ENCODE measurements at places on chromosomes 1 and 21.

DNA sequence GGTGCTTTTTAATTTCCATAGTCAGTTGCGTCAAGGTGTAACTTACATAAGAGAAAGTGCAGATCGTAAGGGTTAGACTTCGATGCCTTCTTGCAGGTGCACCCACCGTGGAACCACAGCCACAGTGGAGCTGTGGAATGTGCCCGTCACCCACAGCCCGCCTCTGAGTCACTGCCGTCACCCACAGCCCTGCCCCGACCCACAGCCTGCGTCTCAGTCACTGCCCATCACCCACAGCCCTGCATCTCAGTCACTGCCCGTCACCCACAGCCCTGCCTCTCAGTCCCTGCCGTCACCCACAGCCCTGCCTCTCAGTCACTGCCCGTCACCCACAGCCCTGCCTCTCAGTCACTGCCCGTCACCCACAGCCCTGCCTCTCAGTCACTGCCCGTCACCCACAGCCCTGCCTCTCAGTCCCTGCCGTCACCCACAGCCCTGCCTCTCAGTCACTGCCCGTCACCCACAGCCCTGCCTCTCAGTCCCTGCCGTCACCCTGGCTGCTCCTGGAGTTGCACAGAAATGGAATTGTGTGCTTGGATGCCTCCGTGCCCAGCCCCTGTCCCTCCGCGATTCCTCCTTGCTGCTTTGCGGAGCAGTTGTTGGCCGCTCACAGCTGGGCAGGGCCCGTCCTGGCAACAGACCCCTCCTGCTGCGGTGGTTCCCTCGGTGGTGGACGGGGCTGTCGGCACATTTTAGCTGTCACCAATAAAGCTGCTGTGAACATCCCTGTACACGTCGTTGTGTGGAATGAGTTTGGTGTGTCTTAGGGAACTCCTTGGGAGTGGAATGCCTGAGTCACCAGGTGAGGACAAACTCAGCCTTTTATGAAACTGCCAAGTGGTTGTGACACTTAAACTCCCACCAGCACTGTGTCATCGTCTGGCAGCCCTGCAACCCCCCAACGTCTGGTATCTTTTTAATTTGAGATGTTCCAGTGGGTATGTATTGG, 44.9 kb upstream of the COL6A2 start:
- no peak overlapping the region for H3K27ac ChIP-seq
- H3K4me1 ChIP-seq = no peaks in the 10 kb centered on the region
- peaks cover 13% of the 10 kb centered on the region for H3K27me3 ChIP-seq
- DNase-seq = no peak
- H3K36me3 ChIP-seq = no peaks in the 10 kb centered on the region
- no peak overlapping the region for H3K4me3 ChIP-seq

- H3K27me3 ChIP-seq = no peaks in the 10 kb centered on the region
- H3K27ac ChIP-seq = no peak overlapping the region
- H3K4me1 ChIP-seq = no peaks in the 10 kb centered on the region
- DNase-seq = no peak
Measured at GRCh38 chr1:206415942-206416341, 54.3 kb upstream of the IKBKE start.

DNA sequence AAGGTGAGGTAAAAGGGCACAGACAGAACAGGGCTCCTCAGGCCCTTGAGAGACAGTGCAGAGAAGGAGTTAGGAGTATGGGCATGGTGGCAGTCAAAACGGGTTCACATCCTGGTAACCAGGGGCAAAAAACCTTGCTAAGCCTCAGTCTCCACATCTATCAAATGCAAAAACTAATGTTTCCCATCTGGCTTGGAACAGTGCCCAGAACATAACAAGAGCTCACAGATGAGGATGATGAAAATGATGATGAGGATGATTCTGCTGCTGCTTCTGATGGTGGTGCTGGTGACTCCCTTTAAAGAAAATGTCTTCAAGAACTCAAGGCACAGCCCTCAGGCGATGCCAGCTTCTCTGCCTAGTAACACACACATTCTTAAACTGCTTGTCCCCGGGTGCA, 24.1 kb downstream of the HHIPL2 start:
- no peaks in the 10 kb centered on the region for H3K27me3 ChIP-seq
- no peak for DNase-seq
- H3K36me3 ChIP-seq = no peaks in the 10 kb centered on the region
- H3K27ac ChIP-seq = no peak overlapping the region
- no peak overlapping the region for H3K4me3 ChIP-seq
- peaks cover 22% of the 10 kb centered on the region for H3K4me1 ChIP-seq

- H3K4me3 ChIP-seq = no peak overlapping the region
- H3K4me1 ChIP-seq = peaks cover 44% of the 10 kb centered on the region
- no peaks in the 10 kb centered on the region for H3K27me3 ChIP-seq
- no peak for DNase-seq
- H3K36me3 ChIP-seq = no peaks in the 10 kb centered on the region
Measured at GRCh38 chr1:95021119-95021518, 51.6 kb downstream of the ALG14 start.

- H3K36me3 ChIP-seq = no peaks in the 10 kb centered on the region
- no peaks in the 10 kb centered on the region for H3K27me3 ChIP-seq
- no peak for DNase-seq
- no peak overlapping the region for H3K27ac ChIP-seq
- H3K4me3 ChIP-seq = no peak overlapping the region
Measured at GRCh38 chr1:233512538-233512937, 101.4 kb upstream of the KCNK1 start.

DNA sequence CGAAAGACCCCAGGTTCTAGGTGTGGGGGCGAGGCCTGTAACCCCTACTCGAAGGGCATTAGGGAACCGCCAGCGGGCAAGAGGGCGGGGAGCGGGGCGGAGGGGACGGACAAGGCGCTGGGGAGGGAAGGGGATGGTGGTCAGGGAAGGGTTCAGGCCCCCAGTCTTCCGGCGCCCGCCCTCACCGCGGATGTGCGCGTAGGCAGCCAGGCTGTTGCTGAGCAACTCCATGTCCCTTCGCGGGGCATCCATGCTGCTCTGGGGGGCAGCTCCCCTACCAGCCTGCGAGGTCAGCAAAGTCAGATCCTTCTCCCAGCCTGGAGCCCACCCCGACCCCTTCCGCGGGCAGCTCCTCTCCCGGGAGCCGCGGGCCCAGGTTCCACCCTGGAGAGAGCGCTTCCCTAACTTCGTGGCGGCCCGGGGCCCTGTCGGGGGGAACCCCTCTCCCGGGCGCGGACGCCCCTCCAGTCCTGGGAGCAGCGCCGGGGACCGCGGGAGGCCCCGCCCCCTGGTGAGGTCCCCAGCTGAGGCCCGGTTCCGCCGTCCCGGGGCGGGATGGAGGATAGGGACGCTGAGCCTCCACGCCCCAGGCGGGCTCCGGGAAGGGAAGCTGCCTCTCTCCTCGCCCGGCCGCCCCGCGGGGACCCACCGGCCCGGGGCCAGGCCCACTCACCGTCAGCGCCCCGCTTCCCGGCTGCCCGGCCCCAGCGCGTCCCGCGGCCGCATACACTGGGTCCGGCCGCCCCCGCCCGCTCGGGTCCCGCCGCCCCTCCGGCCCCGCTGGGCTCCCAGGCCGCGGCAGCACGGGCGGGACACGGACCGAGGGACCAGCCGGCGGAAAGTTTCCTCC, 434 bp downstream of the EVA1B start:
- H3K4me1 ChIP-seq = peaks cover 38% of the 10 kb centered on the region
- no peak overlapping the region for H3K27ac ChIP-seq
- peak overlapping the region; percentile 82 for H3K4me3 ChIP-seq
- H3K36me3 ChIP-seq = no peaks in the 10 kb centered on the region

DNA sequence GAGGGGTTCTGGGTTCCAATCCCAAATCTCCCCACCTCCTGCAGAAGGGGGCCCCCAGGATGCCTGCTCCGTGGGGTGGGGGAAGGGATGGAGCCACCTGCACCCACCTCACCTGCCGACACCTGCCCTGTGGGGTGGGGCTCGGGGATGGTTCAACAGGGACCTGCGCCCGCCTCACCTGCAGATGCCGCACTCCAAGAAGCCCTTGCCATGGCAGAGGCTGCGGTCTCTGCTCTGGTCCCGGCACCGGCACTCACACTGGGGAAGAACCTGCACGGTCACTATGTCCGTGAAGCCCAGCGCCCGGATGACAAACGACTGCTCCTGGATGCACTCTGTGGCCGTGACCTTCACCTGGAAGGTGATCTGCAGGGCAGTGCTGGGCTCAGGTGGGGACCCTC, 18.1 kb upstream of the PTTG1IP start:
- DNase-seq = no peak
- peaks cover 78% of the 10 kb centered on the region for H3K4me1 ChIP-seq
- no peak overlapping the region for H3K4me3 ChIP-seq
- H3K27ac ChIP-seq = no peak overlapping the region

DNA sequence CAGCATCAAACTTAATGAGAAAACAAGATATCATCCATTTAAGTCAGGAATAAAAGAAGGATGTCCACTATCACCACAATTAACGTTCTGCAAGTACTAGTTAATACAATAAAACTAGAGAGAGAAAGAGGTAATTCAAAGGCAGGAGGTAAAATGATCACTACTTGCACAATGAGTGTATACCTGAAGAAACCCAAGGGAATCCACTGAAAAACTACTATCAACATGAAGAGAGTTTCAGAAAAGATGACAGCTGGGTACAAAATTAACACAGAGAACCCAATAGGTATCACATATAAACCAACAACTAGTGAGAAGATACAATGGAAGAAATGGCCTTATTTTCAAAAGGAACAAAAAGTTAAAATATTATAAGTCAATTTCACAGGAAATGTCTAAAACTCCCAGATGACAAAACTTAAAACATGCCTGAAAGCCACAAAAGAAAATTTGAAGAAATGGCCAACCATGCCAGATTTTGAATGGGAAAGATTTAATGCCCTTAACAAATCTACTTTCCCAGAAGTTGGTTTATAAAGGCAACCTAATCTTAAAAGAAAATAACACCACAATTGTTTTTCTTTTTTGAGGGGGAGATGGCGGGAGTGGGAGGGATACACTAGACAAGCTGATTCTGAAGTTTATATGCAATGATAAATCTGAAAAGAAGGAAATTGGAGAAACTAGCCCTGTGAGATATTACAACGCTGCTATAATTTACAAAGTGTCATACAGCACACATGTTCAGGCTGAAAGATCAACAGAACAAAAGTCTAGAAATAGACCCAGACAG, 17.8 kb downstream of the VPS26C start:
- no peak overlapping the region for H3K4me3 ChIP-seq
- H3K4me1 ChIP-seq = 0 out of 2 replicates have a peak, but pooled peaks cover 5% of the 10 kb centered on the region
- no peak overlapping the region for H3K27ac ChIP-seq
- no peak for DNase-seq
- no peaks in the 10 kb centered on the region for H3K36me3 ChIP-seq
- no peaks in the 10 kb centered on the region for H3K27me3 ChIP-seq

- no peaks in the 10 kb centered on the region for H3K36me3 ChIP-seq
- no peaks in the 10 kb centered on the region for H3K27me3 ChIP-seq
- H3K4me3 ChIP-seq = 0 out of 2 replicates have a peak overlapping the region, but pooled peaks have one; percentile 10
- DNase-seq = peak; percentile 55
- peaks cover 45% of the 10 kb centered on the region for H3K4me1 ChIP-seq
Measured at GRCh38 chr1:25140073-25140797, 92.1 kb downstream of the SYF2 start.

GRCh38 chr1:178566187-178566586, 53.3 kb downstream of the TEX35 start:
- no peaks in the 10 kb centered on the region for H3K36me3 ChIP-seq
- DNase-seq = no peak
- peaks cover 21% of the 10 kb centered on the region for H3K4me1 ChIP-seq
- no peak overlapping the region for H3K4me3 ChIP-seq
- H3K27ac ChIP-seq = no peak overlapping the region

- DNase-seq = no peak
- no peaks in the 10 kb centered on the region for H3K36me3 ChIP-seq
- no peaks in the 10 kb centered on the region for H3K27me3 ChIP-seq
- H3K4me3 ChIP-seq = no peak overlapping the region
- peaks cover 85% of the 10 kb centered on the region for H3K4me1 ChIP-seq
Measured at GRCh38 chr1:15201849-15202551, 45.0 kb upstream of the FHAD1 start.

GRCh38 chr1:30633294-30633693, 90.1 kb downstream of the MATN1 start:
- no peak for DNase-seq
- H3K4me3 ChIP-seq = no peak overlapping the region
- H3K4me1 ChIP-seq = no peaks in the 10 kb centered on the region
- H3K27ac ChIP-seq = no peak overlapping the region
- H3K27me3 ChIP-seq = no peaks in the 10 kb centered on the region
- H3K36me3 ChIP-seq = no peaks in the 10 kb centered on the region

- peaks cover 3% of the 10 kb centered on the region for H3K27me3 ChIP-seq
- no peaks in the 10 kb centered on the region for H3K36me3 ChIP-seq
- no peak overlapping the region for H3K27ac ChIP-seq
Measured at GRCh38 chr1:18575620-18576019, 55.0 kb upstream of the PAX7 start.

DNA sequence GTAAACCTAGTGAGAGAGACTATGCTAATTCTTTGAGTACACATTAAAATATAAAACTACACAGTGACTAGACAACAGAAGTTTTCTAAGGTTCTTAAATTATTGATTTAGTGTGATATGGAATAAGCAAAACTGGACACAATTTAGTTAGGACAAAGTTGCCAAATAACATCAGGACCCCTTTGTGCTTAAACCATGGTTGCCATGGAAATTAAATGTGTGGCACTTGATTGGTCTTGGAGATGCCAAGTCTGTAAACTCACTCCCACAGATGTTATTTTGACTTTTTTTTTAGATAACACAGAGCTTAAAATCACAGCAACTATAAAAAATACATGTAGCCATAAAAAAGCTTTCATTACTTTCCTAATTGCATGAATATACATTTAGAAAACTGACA, 234.6 kb downstream of the BRINP3 start:
- H3K36me3 ChIP-seq = no peaks in the 10 kb centered on the region
- no peaks in the 10 kb centered on the region for H3K27me3 ChIP-seq
- no peak overlapping the region for H3K27ac ChIP-seq
- no peak for DNase-seq
- H3K4me3 ChIP-seq = no peak overlapping the region

GRCh38 chr1:95067568-95067967, 5.2 kb downstream of the ALG14 start:
- H3K27me3 ChIP-seq = no peaks in the 10 kb centered on the region
- H3K4me3 ChIP-seq = no peak overlapping the region
- peak overlapping the region; percentile 86 for H3K27ac ChIP-seq
- no peaks in the 10 kb centered on the region for H3K36me3 ChIP-seq

DNA sequence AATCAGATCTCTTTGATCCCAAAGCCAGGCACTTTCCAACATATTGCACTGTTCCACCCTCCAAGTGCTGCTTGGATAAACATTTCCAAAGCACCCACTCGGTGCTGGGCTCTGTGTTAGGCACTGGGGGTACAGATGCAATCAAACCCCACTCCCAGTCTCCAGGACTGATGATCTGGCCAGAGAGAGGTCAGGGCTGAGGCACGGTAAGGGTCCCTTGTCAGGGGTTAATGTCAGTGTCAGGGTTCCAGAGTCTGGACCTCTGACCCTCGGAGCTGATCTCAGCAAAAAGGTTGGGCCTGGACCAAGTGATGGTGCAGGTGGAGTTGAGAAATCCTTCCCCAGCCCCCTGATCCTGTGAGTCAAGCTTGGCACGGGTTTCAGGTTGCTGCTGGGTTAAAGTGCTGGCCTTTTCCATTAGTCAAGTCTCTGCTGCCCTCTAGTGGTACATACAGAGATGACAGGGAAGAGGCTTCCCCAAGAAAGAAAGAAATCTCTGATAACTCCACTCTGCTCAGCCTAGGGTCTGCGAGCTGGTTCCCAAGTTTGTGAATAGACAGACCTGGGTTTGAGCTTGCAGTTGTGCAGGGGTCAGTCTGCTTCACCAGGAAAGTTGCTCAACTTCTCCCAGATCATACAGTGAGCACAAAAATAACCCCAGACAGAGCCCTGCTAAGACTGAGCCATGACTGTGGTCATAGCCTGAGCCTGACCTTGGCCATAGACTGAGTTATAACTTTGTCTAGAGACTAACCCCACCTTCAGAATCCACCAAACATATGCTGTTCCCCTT, 74.6 kb downstream of the DMRTA2 start:
- H3K27ac ChIP-seq = no peak overlapping the region
- H3K4me3 ChIP-seq = no peak overlapping the region
- H3K36me3 ChIP-seq = no peaks in the 10 kb centered on the region
- no peaks in the 10 kb centered on the region for H3K4me1 ChIP-seq
- DNase-seq = peak; percentile 69
- H3K27me3 ChIP-seq = peaks cover 15% of the 10 kb centered on the region
